Neuronal stem cell (in vitro differentiated cells): ENCODE measurements at places on chromosomes 7 and 10.

GRCh38 chr7:16070806-16071205 lies 350.5 kb downstream of the CRPPA start:
- DNase-seq, result no peak

DNA sequence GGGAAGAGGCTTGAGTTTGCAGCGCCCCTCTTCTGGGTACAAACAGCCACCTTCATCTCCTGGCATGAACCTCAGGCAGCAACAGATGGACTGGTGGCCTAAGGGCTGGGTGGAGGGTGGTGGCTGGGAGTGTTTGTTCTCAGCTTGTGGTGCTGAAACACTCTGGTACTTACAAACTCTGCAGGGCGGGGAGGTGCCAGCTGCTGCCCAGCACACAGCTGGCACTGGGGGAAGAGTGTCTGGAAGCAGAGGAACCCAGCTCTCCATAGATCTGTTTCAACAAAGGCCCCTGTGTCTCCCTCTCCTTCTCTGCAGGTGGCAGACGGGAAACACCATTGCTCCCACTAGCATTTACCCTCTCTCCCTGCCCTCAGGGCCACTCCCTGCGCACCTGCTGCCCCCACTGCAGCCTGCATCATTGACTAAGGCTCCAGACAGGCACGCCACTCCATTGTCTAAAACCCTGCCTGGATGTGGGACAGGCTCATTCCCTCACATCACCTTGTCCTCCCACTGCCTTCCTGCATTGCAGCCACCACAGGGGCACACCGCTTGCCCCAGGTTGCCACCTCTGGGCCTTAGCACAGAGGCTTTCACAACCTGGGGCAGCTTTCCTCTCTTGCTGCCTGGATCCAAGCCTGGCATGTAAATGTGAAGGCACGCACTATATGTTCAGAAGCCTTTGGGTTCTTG lies 6.5 kb downstream of the ARHGAP22 start:
- no peak for DNase-seq

- DNase-seq, result no peak
Observed at GRCh38 chr10:119515511-119516045, 26.9 kb downstream of the RGS10 start.

DNA sequence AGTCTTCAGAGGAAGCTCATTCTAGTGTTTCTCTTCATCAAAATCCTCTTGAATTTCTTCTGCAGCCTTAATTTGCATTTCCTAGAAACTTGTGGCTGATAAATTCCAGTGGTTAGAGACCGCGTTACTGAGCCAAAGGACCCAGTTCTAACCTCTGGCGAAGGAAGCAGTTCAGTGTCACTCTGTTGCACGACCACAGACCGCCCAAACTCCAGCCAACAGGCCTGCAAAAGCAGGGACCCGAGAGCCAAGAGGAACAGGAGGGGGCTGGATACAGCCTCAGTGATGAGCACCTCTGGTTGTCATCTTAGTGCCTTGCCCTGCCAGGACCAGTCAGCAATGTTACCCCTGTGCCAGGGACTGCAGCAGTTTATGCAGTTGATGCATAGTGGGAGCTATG lies 70.0 kb downstream of the AFAP1L2 start:
- DNase-seq, result no peak

- DNase-seq, result no peak
Observed at GRCh38 chr7:11313801-11314200, 340.1 kb downstream of the PHF14 start.

GRCh38 chr10:79981450-79982361 lies 32.8 kb upstream of the SFTPD start:
- DNase-seq, result peak; percentile 36

GRCh38 chr7:20796500-20796899 lies 9.8 kb upstream of the SP8 start:
- DNase-seq, result no peak

DNA sequence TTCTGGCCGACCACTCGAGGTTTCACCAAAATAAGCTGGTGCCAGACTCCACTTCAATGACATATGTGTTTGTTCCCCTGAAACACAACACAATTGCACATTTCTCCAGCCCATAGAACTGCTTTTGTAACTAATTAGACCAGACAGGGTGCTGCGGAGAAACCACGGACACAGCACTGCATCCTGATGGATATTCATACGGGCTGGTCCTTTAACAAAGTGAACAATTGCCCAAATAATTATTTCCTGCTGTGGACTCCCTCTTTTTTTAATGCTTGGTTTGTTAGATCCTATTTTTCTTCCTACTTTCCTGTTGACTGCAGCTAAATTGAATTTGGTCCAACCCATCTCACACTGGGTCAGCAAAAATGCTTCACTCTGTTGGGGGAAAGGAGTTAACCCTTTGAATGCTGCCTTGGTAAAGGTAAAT lies 198.6 kb upstream of the BMPER start:
- no peak for DNase-seq

GRCh38 chr10:29918623-29919400 lies 140.6 kb downstream of the JCAD start:
- DNase-seq, result no peak

- DNase-seq, result no peak
Observed at GRCh38 chr7:43577485-43577951, 5.4 kb upstream of the STK17A start.

DNA sequence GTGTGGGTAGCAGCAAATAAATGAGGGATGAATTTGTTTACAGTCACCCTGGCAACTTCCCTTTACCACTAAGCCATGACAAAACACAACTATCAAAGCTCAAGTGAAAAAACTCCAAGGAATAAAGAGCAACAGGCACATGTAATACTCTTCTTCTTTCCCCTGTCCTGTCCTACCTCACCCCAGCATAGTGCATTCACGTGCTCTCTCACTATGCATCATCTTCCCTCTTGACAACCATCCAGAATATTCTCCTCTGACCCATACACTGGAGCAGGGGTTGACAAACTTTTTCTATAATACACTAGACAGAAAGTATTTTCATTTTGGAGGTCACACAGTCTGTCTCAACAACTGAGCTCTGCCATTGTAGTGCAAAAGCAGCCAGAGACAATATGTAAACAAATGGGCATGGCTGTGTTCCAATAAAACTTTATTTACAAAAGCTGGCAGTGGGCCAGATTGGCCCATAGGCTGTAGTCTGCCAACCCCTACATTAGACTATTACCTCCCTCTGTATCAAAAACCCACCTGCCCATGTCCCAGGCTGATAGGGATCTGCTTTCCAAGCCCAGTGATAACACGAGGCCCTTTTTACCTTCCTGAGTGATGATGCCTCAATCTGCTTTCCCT lies 354.5 kb downstream of the FGFR2 start:
- DNase-seq, result no peak
